ENCODE measurements at places on chromosomes 5 and 9.

GRCh38 chr9:114158482-114159130 lies 3.3 kb downstream of the COL27A1 start:
- no peaks in the 10 kb centered on the region for H3K36me3 ChIP-seq
- H3K4me3 ChIP-seq, result no peak overlapping the region

DNA sequence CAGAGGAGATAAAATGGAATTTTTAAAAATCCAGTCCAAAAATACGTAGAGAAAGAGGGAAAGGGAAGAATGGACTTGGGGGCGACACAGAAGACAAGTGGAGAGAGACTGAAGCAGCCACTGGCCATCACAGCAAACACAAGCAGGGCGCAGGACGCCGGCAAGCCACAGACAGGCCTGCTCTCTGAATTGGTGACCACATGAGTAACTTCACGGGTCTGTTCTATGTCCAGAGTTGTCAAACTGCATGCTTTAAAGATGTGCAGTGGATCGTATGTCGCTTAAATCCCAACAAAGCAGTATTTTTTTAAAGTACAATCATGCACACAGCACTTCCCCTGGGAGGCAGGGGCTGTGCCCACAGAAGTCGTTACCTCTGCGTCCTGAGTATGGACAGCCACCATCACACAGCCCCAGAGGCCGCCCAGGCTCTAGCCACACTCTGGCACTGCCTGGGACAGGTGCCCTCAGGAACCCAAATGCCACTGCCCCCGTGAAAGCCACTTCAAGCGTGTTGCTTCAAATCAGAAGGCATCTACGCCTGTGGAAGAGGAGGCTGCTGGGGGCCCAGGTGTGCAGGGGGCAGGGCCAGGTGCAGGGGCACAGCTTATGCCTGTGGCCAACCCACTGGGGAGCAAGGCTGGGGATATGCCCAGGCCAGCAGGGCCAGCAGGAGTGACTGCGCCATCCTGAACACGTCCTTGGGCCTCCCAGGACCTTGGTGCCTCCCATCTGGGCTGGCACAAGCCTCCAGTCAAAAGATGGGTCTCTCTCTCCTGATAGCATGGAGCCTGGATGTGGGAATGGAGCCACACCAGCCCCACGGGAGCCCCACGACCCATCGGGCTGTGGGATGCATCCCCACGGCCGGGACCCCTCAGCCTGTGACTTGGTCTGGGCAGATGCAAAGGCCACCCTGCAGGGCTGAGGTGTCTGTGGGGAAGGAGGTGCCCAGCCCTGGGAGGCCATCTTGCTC lies 5.9 kb upstream of the LRRC14B start:
- no peak for DNase-seq
- H3K27ac ChIP-seq, result no peak overlapping the region
- H3K4me3 ChIP-seq, result no peak overlapping the region
- H3K27me3 ChIP-seq, result no peaks in the 10 kb centered on the region

DNA sequence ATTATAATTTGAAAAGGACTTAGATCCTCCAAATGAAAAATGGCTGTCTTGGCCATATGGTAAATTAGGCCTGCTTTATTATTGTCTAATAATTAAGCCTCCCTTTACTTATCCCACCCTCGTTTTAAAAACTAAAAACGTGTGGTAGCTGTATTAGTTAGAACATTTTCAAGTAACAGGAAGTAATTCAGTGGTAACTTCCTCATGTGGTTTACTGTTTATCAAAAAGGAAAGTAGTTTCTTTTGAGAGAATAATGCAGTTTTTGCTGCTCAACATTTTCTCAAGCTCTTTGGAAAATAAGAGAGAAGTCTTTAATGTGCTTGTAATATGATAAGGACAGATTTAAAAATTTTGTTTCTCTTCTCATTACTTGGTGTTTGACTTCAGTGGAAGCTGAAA lies 26.0 kb downstream of the ZCCHC7 start:
- H3K27ac ChIP-seq, result no peak overlapping the region
- no peaks in the 10 kb centered on the region for H3K4me1 ChIP-seq
- H3K27me3 ChIP-seq, result no peaks in the 10 kb centered on the region

DNA sequence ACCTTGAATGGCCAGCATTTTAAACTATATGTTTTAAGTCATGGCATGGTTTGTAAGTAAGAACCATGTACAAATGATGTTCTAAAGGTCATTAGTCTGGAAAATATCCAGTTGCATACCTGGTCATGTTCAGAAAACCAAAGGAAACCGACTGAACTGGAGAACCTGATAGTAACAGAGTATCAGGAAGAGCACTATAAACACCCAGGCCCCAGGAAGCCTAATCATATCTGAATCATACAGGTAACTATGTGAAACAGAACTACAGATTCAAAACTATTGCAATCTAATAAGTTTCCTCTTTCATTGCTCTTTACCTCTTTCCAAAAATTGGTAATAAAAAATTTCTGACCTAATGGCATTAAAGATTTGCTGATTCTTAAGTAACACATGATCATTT lies 500.3 kb downstream of the ARHGEF28 start:
- H3K27ac ChIP-seq, result no peak overlapping the region
- no peak for DNase-seq
- no peak overlapping the region for H3K4me3 ChIP-seq
- H3K36me3 ChIP-seq, result no peaks in the 10 kb centered on the region
- peaks cover 7% of the 10 kb centered on the region for H3K4me1 ChIP-seq
- H3K27me3 ChIP-seq, result no peaks in the 10 kb centered on the region

- H3K4me1 ChIP-seq, result no peaks in the 10 kb centered on the region
- H3K4me3 ChIP-seq, result no peak overlapping the region
- no peak overlapping the region for H3K27ac ChIP-seq
These were observed 59.8 kb upstream of the SHB start for GRCh38 chr9:38128752-38129270.

DNA sequence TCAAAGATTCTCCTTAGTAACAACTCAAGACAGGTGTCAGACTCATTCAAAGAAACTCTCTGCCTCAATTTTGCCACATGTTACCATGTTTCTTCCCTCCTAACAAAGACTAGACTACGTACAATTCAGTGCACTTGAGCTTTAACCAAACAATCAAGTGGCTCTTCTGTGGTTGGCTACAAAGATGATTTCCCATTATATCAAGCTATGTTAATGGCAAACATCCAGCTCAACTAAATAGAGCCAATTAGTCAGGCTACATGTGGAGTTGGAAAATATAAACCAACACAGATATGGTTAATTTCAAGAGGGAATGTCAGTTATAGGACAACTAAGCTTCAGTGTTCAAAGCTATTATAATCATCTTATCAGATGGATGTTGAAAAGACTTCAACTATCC lies 29.2 kb upstream of the ADRA1B start:
- H3K4me3 ChIP-seq, result no peak overlapping the region
- H3K36me3 ChIP-seq, result no peaks in the 10 kb centered on the region
- no peak for DNase-seq
- H3K27ac ChIP-seq, result no peak overlapping the region

DNA sequence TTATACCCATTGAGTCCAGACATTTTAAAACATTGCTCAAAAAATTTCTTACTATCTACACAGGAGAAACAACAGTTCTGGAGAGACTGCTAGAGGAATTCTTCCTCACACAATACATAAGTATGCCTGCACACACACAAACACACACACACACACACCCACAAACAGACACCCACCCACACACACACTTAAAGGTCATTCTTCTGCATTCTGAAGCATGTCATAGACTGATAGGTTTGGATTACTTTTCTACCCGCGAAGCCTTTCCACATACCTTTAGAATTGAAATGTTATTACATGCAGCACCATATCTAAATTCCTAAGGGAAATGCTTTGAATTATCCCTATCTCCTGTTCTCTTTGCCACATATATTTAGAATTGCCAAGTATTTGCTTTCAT lies 80.2 kb downstream of the FAM174A start:
- no peak overlapping the region for H3K4me3 ChIP-seq
- DNase-seq, result no peak
- no peaks in the 10 kb centered on the region for H3K36me3 ChIP-seq
- H3K4me1 ChIP-seq, result no peaks in the 10 kb centered on the region

DNA sequence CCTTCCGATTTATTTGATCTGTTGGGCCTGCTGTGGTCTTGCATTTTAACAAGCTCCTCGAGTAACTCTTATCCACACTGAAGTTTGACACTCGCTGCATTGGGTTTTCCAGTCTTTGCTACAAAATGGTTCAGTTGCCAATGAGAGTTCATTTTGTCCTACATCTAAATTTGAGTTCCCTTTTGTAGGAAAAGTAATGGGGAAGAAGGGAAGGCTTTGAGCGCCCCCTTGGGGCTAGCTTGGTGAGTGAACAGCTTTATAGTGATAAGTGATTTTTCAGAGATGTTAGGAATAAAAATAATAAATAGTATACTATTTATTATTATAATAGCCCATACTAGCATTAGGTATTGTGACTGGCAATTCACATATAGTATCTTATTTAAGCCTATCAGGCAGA lies 89.9 kb upstream of the GNAQ start:
- H3K27ac ChIP-seq, result no peak overlapping the region
- no peaks in the 10 kb centered on the region for H3K27me3 ChIP-seq
- no peak overlapping the region for H3K4me3 ChIP-seq
- H3K4me1 ChIP-seq, result no peaks in the 10 kb centered on the region
- peak; percentile 57 for DNase-seq
- H3K36me3 ChIP-seq, result no peaks in the 10 kb centered on the region

DNA sequence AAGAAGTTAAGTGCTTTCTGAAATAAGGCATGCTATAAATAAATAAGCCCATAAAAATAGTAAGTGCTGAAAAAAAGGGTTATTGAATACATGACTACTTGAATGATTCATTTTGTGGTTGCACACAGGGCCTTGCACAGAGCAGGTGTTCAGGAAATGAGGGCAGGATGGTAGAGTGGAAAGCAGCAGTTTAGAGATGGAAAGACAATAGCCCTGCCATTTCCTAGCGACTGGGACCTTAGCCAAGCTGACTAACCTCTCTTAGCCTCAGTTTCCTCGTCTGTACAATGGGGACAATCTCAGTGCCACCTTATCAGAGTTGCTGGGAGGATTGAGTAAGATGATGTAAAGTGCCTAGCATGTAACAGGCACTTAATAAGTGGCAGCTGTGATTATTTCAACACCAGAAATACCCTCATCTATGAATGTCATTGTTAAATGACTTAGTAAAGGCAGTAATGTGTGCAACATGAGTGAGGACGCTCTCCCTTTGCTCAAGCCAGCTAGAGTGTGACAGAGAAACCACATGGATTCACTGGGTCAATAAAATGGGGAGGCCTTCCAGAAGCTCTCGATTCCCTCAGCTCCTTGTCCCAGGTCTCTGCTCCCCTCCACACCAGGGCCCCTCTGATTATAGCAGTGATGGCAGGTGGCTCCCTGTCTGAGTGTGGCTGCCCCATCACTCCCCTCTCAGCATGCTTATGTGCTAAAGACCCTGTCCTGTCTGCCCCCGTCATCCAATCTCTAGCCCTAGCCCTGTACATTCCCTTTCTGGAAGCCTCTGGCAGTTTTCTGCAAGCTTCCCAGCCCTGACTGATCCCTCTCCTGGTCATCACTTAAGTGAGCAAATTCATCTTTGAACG lies 16.0 kb upstream of the PHF19 start:
- H3K36me3 ChIP-seq, result no peaks in the 10 kb centered on the region
- H3K27ac ChIP-seq, result no peak overlapping the region
- no peaks in the 10 kb centered on the region for H3K4me1 ChIP-seq
- H3K27me3 ChIP-seq, result no peaks in the 10 kb centered on the region

- H3K36me3 ChIP-seq, result no peaks in the 10 kb centered on the region
- H3K27me3 ChIP-seq, result no peaks in the 10 kb centered on the region
- H3K4me3 ChIP-seq, result no peak overlapping the region
- no peak for DNase-seq
- H3K4me1 ChIP-seq, result no peaks in the 10 kb centered on the region
- no peak overlapping the region for H3K27ac ChIP-seq
These were observed 5.2 kb downstream of the EPB41L4B start for GRCh38 chr9:109315480-109316206.

GRCh38 chr5:95086927-95087815 lies 197.7 kb downstream of the MCTP1 start:
- H3K36me3 ChIP-seq, result no peaks in the 10 kb centered on the region
- no peak for DNase-seq
- no peaks in the 10 kb centered on the region for H3K4me1 ChIP-seq
- no peak overlapping the region for H3K4me3 ChIP-seq

GRCh38 chr5:35199886-35200285 lies 30.4 kb downstream of the PRLR start:
- H3K27me3 ChIP-seq, result no peaks in the 10 kb centered on the region
- DNase-seq, result no peak
- peaks cover 2% of the 10 kb centered on the region for H3K4me1 ChIP-seq
- no peak overlapping the region for H3K27ac ChIP-seq

DNA sequence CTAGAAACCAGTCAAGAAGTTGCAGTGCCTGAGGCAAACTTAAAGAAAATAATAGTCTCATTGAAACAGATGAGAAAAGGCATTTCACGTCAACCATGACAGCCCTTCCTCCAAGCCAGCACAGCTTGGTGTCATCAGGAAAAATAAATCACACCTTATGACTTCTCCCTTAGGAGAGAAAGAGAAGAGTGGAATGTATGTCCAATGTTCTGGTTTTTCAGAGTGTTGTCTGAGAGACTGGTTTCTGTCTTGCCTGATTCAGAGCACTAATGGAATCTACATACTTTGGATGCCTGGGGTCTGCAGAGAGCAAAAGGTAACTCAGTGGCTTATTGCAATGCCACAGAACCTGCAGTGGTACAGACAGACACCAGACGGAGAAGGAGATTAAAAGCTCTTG lies 105.5 kb upstream of the PDE4D start:
- H3K27me3 ChIP-seq, result no peaks in the 10 kb centered on the region
- H3K36me3 ChIP-seq, result no peaks in the 10 kb centered on the region
- H3K4me3 ChIP-seq, result no peak overlapping the region
- peak; percentile 45 for DNase-seq
- no peaks in the 10 kb centered on the region for H3K4me1 ChIP-seq

DNA sequence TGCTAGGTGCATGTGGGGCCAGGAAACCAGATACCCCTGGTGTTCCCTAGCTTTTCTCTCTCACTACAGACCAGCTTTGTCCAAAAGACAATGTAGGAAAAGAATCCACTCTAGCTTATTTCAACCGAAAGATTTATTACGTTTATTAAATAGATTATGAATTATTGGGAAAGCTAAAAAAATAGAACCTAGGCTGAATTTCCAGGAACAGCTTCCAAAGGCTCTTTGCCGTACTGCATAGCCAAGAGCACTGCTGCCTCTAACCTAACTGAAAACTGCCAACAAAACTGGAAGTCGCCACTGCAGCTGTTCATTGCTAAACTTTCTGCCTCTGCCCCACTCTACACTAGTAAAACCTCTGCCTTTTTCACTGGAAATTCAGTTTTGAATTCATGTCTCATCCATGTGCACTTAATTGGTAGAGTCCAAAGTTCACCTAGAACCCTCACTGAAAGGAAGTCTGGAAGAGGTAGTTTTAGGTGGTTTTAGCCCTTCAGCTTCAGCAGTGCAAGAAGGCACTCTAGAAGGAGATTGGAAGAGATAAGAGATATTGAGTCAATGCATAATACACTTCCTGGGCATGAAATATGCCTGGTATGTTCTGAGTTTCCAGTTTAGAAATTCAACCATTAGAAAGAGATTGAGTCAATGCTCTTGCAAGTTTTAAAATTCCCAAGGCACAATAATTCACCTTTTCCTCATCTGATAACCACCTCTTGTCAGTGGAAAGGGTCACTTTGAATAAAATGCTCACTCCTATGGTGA lies 927.9 kb downstream of the MAT2B start:
- H3K36me3 ChIP-seq, result no peaks in the 10 kb centered on the region
- no peak for DNase-seq
- no peak overlapping the region for H3K4me3 ChIP-seq
- no peaks in the 10 kb centered on the region for H3K27me3 ChIP-seq

GRCh38 chr9:127612939-127613582 lies 984 bp downstream of the STXBP1 start:
- H3K27ac ChIP-seq, result no peak overlapping the region
- peak; percentile 66 for DNase-seq
- peak overlapping the region; percentile 43 for H3K4me3 ChIP-seq
- no peaks in the 10 kb centered on the region for H3K4me1 ChIP-seq
- H3K27me3 ChIP-seq, result no peaks in the 10 kb centered on the region
